ENCODE measurements at places on chromosomes 16 and 17.

GRCh38 chr17:40582328-40582901, 17.1 kb upstream of the CCR7 start:
- DNase-seq = peak; percentile 55

- DNase-seq = no peak
Observed at GRCh38 chr17:75531721-75532072, 6.2 kb downstream of the LLGL2 start.

DNA sequence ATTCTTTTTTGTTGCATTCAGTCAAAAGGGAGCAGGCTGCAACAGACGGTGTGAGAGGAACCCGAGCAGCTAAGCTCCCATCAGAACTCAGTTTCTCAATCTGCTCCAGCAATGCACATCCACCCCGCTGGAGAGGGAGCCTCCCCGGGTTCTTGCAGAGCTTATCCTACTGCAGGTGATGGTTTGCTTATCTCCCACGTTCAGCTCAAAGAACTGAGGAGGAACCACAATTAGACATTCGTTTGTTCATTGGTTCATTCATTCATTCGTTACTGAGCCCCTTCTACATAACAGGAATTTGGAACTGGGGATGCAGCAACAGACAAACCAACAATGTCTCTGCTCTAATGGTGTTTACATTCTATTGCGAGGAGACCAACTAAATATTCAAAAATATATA, 22.2 kb upstream of the ALOX15 start:
- DNase-seq = no peak

- no peak for DNase-seq
Observed at GRCh38 chr16:80689487-80689886, 114.9 kb downstream of the CDYL2 start.

GRCh38 chr16:16797239-16797638, 418.3 kb downstream of the NPIPA7 start:
- DNase-seq = no peak

DNA sequence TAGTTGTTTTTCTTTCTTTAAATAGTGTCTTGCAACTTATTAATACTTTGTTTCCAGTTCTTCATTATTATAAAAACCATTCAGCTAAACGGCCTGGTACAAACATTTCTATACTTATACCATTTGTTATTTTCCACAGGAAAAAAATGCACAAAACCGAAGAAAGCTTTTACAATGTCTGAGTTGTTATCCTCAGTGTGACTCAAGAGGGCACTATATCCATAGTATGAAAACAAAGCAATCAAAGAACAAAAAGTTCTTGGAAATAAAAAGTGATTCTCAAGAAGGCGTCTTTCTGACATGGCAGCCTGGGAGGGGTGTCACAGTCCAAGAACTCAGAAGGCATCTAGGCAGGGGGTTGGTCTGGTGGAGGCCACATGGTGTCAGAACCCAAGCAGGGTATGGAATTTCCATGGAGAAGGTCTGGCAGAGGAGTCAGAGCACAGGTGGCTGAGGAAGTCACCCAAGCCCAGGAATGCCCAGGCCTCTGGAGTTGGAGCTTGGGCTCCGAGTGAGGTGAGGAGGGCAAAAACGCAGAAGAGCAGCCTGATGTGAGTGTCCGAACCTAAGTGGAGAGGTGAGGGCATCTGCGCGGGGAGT, 70.9 kb upstream of the ATP2A3 start:
- no peak for DNase-seq

DNA sequence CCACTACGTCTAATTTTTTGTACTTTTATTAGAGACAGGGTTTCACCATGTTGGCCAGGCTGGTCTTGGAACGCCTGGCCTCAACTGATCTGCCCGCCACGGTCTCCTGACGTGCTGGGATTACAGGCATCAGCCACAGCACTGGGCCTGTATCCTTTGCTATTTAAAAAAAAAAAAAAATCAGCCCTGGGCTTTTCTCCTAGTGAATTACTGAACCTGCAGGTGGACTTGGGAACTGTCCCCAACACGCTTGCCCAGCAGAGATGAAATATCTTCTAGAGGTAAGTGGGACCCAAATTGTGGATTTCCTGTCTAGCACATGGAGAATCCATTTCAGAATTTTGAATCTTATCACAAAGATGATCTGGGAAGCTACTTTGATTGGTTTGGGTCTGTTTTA, 14.8 kb downstream of the CNOT1 start:
- DNase-seq = no peak

DNA sequence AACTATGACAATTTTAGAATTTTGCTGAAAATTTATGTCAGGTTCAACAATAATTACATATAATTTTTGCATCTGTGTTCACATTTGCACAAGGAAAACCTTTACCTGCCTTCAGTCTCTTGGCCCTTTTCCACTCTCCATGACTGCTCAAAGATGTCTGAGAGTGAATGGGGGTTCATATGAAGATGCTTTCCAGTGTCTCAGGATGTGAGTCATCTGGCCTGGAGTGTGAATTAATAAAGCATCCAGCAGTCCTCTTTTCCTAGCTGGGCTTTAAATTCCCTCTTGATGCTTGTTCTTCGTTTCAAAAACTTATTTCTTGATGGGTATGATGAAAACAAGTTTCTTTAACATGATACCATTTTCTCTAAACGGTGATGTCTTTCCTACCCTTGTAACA, 99.9 kb downstream of the CDK5R1 start:
- DNase-seq = no peak

- no peak for DNase-seq
Observed at GRCh38 chr16:53668869-53669268, 34.8 kb downstream of the RPGRIP1L start.

GRCh38 chr17:66522591-66523272, 220.3 kb downstream of the PRKCA start:
- DNase-seq = no peak

DNA sequence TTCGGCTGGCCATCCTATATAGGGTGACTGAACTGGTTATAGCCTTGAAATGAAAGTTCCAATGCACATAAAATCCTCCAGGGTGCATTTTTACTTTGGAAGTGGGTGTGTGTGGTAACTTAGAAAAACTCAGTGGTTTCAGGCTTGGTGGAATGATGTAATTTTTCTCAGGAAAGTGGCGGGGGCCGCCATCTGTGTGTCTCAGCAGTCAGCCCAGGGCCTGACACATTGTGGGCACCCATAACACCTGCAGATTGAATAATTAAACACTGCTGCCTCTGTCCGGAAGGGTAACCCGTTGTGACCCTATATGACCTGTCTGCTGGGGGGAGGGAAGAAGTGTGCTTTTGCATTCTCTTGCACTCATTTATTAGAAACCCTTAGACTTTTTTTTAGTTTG, 2.2 kb upstream of the PDP2 start:
- no peak for DNase-seq

DNA sequence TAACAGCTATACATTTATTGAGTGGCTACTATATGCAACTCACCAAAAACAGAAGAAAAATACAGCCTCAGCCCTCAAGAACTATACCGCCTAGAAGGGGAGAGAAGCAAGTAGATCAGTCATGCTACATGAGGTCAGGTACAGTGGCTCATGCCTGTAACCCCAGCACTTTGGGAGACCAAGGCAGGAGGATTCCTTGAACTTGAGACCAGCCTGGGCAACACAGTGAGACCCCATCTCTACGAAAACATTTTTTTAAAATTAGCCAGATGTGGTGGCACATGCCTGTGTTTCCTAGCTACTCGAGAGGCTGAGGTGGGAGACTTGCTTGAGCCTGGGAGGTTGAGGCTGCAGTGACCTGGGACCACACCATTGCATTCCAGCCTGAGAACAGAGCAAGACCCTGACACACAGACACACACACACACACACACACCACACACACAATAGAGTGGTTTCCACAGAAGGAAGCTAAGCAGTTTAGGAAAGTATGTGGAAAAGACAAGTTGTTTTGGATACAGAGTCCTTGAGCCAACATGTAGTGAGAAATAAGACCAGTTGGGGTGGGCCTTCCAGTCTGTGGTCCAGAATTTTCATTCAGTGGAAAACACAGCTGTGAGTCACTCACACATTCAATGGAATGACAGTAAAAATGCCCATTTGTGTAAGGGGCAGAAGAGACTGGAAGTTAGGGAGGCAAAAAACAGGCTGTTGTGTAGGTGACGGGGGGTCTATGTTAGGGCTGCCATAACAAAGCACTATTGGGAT, 10.7 kb upstream of the SNTB2 start:
- no peak for DNase-seq
